ENCODE measurements at places on chromosomes 13 and 19. TPM values are rescaled to one million over a fixed set of nuclear protein-coding genes. Genes with fewer than 3 reads are reported as not detected.

Gene APOE
- 52.8 TPM for total RNA-seq

Gene OR10H1
- not detected for total RNA-seq

Gene TEX101
- total RNA-seq: not detected

Gene GJB2
- total RNA-seq: 3.6 TPM

Gene KRTDAP
- not detected for total RNA-seq

Gene TNFSF9
- 1.2 TPM for total RNA-seq

Gene COL5A3
- total RNA-seq: 0.73 TPM

Gene FCER2
- total RNA-seq: 0.18 TPM

Gene C19orf73
- total RNA-seq: 1.5 TPM

Gene ZSCAN5B
- not detected for total RNA-seq

Gene ANKLE1
- 1.4 TPM for total RNA-seq

Gene CRX
- not detected for total RNA-seq

Gene SRRM5
- 0.09 TPM for total RNA-seq

Gene TLE2
- total RNA-seq: 17.0 TPM

Gene HSPB6
- total RNA-seq: not detected

Gene FFAR2
- total RNA-seq: not detected

Gene YJEFN3
- 2.8 TPM for total RNA-seq

Gene EDNRB
- 113 TPM for total RNA-seq

Gene KIR2DL3
- total RNA-seq: not detected

Gene C19orf85
- total RNA-seq: not detected

Gene HIF3A
- total RNA-seq: 19.9 TPM

Gene ZNF850
- 6.9 TPM for total RNA-seq

Gene LATS2
- 4.3 TPM for total RNA-seq

Gene PRR19
- 1.4 TPM for total RNA-seq

Gene EPSTI1
- 0.73 TPM for total RNA-seq

Gene ZNF253
- 47.6 TPM for total RNA-seq

Gene DNAJC15
- total RNA-seq: 12.0 TPM

Gene ADAMTSL5
- total RNA-seq: not detected

Gene SMIM24
- total RNA-seq: 0.27 TPM

Gene LACC1
- total RNA-seq: 2.4 TPM

Gene ZNF296
- 0.45 TPM for total RNA-seq

Gene KCNC3
- total RNA-seq: 6.3 TPM

Gene KLF2
- total RNA-seq: 5.3 TPM

Gene FREM2
- total RNA-seq: 30.4 TPM

Gene ZNF575
- total RNA-seq: 0.27 TPM

Gene ZNF264
- 29.0 TPM for total RNA-seq

Gene ZNF723
- not detected for total RNA-seq

Gene PLIN4
- 0.73 TPM for total RNA-seq

Gene C19orf81
- 2.1 TPM for total RNA-seq

Gene N4BP2L1
- total RNA-seq: 13.6 TPM

Gene CGB5
- not detected for total RNA-seq

Gene GAPDHS
- not detected for total RNA-seq

Gene ZNF845
- 13.5 TPM for total RNA-seq

Gene MISP
- total RNA-seq: 0.18 TPM

Gene NLRP7
- not detected for total RNA-seq

Gene OVOL3
- not detected for total RNA-seq

Gene SBK2
- total RNA-seq: not detected

Gene AZU1
- 0.91 TPM for total RNA-seq

Gene CELF5
- total RNA-seq: 37.6 TPM

Gene PTGER1
- 0.27 TPM for total RNA-seq

Gene GNG8
- not detected for total RNA-seq

Gene LTBP4
- 36.8 TPM for total RNA-seq

Gene SLC10A2
- not detected for total RNA-seq

Gene TMEM272
- 1.2 TPM for total RNA-seq

Gene TOMM40
- total RNA-seq: 22.0 TPM
